Stimulated activated CD4-positive, alpha-beta T cell treated with anti-CD3 and anti-CD28 coated beads, TNF-alpha, amount 100 ng/mL, for 48 hours (primary cell): ENCODE measurements at places on chromosomes 13 and 19.

DNA sequence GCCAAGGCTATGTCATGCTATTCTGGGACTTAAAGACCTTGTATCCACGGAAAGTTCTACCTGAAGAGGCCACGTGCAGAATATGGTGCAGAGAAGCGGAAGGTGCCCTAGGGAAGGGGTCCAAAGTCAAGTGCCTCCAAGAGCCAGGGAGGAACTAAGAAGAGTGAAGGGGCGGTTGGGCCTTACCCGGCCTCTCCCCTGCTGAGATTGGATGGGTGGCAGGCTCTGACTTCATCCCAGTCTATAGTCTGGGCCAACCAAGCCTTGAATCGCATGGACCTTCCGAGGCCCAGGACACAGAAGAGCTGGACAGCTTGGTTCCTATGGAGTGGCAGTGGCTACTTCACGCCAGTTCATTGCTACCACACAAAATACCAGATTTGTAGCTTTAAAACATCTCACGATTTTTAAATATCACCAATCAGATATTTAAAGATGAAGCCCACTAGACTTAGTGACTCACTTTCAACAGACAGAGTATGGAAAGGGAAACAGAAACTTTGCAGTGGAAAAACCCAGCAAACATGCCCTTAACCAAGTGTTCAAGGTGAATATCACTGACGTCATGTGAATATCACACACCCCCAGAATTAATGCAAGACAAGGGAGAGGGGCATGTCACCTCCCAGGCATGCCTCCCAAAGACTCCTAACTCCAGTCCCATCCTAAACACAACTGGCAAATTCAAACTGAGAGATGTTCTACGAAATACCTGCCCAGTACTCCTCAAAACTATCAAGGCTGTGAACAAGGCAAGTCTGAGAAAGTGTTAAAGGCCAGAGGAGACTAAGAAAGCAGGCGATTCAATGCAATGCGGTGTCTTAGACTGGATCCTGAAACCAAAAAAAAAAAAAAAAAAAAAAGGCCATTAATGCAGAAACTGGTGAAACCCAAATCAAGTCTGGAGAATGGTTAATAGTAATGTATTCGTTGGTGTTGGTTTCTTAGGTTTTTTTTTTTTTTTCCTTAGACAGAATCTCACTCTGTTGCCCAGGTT is 10.2 kb downstream of the C19orf12 start:
- DNase-seq = no peak

GRCh38 chr19:8456064-8456463 is 11.3 kb downstream of the HNRNPM start:
- no peak for DNase-seq

- no peak for DNase-seq
Observed at GRCh38 chr13:110322126-110322827, 15.2 kb downstream of the COL4A2 start.

- DNase-seq = no peak
Observed at GRCh38 chr19:28218728-28219127, 994.2 kb downstream of the UQCRFS1 start.

DNA sequence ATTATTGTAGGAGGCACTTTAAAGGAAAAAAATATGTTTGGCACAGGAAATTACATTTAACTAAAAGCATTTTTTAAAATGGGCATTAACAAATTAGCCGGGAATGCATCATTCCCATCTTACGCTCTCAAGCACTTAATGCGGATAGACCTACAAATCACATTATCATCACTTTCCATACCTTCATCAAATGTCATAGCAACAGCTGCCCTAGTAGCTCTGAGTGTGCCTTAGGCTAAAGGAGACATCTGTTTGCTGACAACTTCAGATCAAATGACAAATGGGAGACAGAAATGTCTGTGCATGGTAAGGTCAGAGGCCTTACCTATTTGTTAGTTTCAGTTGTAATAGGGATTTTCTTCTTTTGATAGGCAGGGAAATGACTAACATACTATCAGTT is 773.2 kb upstream of the SLC10A2 start:
- DNase-seq = no peak

GRCh38 chr13:28636069-28636468 is 22.9 kb upstream of the POMP start:
- DNase-seq = no peak

DNA sequence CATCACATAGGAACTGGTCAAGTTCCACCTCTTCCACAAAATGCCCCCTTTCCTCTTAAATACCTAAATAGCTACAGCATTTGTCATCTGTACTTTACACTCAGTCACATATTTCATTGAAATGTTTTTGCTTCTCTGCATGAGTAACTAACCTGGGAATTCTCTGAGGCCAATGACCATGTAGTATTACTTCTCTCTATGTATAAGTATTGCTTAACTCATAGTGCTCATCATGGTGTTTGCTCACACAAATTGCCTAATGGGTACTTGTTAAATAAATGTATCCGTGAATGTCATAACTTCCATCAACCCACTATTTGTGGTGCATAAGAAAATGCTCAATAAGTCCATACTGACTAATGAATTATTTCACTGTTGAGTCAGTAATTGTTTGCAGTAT is 115.5 kb downstream of the FGF14 start:
- DNase-seq = no peak
